ENCODE measurements at places on chromosomes 6 and 20.
A peak's percentile ranks its signal among the peaks of the same experiment; 100 is the strongest.

DNA sequence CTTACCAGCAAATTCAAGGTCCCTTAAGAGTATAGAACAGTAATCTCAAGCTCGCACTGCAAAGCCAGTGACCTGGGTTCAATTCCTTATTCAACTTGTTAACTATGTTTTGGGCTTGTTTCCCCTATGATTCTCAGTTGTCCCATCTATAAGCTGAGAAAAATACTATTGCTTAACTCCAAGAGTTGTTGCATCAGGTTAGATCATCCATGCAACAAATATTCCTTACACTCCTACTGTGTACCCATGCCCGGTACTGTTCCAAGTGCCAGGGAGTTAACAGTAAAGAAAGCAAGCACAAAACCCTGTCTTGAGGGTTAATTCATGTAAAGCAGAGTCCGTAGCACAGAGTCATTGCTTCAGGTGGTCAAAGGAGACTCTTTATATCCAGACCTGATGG lies 247.3 kb downstream of the MAFB start:
- no peak for DNase-seq

GRCh38 chr6:119444642-119445557 lies 95.3 kb upstream of the MAN1A1 start:
- DNase-seq: peak; percentile 17

DNA sequence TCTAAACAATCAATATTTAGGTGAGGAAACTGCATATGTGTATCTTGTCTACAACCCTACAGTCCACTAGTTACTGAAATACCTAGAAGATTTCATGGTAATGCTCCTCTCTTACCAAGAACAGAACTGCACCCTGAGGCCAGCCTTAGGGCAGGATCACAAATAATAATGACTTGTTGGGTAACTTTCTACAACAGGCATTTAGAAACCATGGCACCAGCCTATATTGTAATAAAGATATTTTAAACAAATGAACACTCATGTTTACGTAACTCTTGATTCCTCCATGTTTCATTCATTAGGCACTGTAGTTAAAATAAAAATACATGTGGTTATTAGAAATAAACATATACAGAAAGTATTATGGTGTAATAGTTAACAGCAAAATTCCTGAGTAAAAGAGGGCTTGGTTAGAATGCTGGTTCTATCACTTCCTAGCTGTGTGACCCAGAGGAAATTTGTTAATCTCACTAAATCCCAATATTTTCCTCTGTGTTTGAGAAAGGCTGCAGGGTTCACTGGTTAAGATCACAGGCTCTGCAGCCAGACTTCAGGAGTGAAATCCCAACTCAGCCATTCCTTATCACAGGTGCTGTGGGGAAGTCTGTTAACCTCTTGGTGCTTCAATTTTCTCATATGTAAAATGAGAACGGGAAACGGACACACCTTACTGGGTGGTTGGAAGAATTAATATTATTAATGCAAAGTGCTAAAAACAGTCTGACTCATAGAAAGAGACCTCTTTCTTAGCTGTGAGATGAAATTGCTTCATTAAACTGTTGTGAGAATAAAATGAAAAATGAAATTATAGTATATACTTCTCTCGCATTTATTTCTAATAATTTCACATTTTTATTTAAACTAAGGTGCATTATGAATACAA lies 8.5 kb downstream of the HMGN3 start:
- DNase-seq: peak; percentile 10

- DNase-seq: no peak
Measured at GRCh38 chr20:5131502-5131901, 4.7 kb downstream of the CDS2 start.

- no peak for DNase-seq
Measured at GRCh38 chr20:20887593-20888265, 175.3 kb upstream of the RALGAPA2 start.
